H4 (cell line): ENCODE measurements at places on chromosomes 4 and X.
A peak's percentile ranks its signal among the peaks of the same experiment; 100 is the strongest.

DNA sequence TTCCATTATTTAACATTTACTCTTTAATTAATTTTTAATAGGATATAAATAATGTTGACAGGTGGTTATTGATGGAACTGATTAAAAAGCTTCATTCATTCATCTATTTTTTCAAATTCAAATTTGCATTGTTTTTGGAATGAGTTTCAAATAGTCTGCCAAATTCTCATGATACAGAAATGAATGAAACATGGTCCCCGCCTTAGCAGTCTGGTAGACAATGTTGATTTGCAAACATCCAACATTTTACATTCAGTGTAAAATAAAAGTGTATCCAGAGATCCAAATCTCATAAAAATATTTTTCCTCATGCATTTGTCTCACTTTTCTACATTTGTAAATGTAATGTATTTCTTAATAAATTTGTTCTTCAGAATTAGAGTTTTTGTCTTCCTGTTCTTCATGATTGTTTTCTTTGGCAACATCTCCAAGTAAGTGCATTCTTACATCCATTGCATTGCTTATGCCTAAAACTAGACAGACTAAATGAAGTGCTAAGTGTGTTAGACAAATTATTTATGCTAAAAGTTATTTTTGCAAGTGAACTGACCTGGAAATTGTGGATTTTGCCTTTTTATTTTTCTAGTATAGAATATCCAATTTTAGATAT lies 142.3 kb downstream of the PCDH18 start:
- no peak for DNase-seq

- DNase-seq: no peak
Measured at GRCh38 chr4:88953400-88953799, 103.6 kb downstream of the FAM13A start.

DNA sequence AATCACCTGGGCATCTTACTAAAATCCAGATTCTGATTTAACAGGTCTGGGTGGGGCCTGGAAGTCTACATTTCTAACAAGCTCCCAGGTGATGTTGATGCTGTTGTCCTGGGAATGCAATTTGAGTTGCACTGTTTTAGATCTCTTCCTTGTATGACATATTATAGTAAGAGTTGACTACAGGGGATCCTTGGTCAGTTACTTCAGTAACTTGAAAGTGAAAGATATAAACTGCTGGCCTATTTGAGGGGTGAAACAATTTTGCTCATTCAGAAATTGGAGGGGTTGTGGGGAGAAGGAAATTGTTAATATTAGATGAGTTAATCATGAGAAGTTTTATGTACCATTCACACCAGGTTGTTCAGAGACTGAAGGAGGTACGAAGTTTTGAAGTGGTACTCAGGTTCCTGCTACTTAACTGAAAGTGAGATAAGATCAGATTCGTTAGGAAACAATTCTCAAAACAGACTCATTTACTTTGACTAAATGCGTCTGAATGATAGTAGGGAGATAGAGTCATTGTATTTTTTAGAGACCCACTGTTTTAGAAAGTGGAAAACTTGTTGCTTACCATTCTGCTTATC lies 12.5 kb downstream of the SH2D1A start:
- no peak for DNase-seq

GRCh38 chr4:39998659-39999345 lies 21.1 kb upstream of the PDS5A start:
- DNase-seq: no peak

- no peak for DNase-seq
Measured at GRCh38 chr4:74651198-74651597, 143.1 kb downstream of the BTC start.

- DNase-seq: no peak
Measured at GRCh38 chr4:53273726-53274125, 92.1 kb downstream of the SCFD2 start.

GRCh38 chr4:1171311-1172227 lies 814 bp downstream of the SPON2 start:
- no peak for DNase-seq

DNA sequence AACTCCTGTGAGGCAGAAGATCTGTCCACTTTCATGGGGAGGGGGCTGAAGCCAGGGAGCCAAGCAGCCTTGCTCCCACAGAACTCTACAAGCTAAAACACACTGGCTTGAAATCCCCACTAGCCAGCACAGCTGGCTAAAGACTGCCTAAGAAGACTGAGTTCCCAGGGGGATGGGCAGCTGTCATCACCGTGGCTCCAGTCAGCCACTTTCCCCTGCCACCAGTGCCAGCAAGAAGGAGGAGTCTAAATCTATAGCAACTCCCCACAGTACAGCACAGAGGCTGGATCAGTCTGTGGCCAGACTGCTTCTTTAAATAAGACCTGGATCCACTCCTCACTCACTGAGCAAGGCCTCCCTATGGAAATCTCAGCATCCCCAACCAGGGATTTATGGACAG lies 308.6 kb downstream of the FAM47B start:
- DNase-seq: no peak

DNA sequence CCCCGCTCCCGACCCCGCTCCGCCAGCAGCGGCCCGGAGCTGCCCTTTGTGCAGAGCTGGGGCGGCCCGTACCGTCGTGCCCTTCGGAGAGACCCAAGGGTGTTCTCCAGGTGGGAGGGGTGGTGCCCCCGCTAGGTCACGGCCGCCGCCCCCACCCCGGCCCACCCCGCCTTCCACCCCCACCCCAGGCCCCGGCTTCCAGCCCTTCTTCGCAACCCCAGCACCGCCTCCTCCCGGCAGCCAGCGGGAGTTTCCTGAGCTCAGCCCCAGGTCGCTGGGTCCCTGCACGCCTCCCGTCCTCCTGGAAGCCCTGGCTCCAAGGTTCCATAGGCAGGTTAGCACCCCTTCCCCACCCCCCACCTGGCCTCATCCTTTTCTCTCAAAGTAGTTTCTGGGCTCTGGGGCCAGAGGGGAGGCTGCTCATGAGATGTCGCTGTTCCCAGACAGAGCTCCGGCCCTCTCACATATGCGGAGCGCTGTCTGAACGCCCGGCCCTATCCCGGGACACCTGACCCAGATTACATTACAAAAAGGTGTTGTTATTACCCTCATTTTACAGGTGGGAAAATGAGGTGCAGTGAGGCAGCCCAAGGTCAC lies 25.2 kb upstream of the FGFR3 start:
- no peak for DNase-seq

DNA sequence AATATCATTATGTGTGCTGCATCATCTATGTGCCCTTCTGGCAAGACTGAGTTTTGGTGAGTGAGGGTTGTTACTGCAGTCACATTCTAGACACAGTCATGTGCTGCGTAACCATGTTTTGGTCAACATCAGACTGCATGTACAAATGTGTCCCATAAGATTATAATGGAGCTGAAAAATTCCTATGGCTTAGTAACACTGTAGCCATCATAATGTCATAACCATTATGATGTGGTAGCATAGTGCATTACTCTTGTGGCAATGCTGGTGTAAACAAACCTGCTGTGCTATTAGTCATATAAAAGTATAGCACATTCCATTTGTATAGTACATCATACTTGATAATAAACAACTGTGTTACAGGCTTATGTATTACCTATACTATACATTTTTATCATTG lies 198.1 kb upstream of the NUDT6 start:
- DNase-seq: peak; percentile 25

DNA sequence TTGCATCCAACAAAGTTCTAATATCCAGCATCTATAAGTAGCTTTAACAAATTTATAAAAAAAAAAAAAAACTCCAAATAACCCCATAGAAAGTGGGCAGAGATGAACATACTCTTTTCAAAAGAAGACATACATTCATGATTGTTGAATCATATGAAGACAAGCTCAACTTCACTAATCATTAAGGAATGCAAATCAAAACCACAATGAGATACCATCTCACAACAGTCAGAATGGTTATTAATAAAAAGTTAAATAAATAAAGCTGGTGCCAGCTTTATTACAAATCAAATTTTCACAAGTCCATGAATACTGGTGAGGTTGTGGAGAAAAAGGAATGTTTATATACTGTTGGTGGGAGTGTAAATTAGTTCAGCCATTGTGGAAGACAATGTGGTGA lies 592.0 kb downstream of the IQCM start:
- no peak for DNase-seq

GRCh38 chrX:103797691-103798090 lies 21.1 kb downstream of the PLP1 start:
- no peak for DNase-seq

DNA sequence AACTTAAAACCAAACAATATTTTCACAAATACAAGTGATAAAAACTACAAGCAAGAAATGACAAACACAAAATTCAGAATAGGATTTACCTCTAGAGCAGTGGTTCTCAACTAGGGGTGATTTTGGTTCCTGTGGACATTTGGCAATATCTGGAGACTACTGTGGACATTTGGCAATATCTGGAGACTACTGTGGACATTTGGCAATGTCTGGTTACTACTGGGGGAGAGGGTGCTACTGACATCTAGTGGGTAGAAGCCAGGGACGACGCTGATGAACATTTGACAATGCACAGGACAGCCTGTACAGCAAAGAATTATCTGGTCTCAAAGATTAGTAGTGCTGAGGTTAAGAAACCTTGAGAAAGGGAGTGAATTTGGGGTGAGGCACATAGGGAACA lies 169.8 kb downstream of the CLCN4 start:
- DNase-seq: peak; percentile 22

DNA sequence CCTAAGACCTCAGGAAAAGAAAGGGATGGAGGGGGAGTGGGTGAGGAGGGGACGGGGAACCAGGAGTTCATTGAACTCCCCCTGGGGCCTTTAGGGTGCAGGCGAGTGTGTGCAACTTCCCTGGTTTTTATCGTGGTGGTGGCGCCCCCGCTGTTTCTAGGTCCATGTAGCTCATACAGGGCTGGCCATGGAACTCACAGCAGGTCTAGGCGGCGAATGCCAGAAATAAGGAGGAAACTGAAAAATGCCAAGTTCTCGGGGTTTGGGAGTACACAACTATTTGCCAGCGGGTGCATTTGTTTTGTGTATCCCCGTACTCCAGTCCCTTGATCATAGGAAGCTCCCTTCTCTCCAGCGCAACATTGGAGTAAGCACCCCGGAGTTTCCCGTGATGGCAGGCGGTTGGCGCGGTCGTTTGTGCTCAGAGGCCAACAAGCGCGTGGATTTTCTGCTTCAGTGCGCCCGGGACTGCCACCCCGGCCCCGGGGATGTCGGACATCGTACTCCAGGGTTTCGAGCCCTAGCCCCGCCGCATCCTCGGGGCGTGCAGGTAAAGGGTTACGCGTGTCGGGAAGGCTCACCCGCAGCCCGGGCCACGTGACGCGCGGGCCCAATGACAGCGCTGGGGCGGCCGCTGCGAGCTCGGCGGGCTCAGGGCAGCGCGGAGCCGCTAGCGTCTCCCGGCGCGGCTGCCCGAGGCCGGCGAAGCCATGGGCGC lies 208.9 kb downstream of the NWD2 start:
- DNase-seq: peak; percentile 57

DNA sequence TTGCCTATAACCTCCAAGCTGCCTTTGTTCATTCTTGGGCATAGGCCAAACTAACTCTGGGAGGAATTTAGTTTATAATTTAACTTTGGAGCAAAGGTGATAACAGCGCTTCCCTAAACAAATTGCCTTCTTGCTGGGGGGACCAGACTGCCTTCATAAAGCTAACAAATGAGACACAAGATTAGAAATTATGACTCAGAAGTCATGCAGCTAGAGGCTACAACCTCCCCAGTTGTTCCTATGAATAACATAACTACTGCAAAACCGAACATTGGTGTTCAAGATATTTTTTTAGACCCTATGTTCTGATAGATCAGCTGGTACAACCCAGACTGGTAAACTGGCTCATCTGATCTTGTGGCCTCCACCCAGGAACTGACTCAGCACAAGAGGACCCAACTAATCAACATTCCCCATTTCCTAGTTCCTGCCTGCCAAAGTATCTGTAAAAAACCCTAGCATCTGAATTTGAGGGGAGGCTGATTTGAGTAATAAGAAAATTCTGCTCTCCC lies 22.0 kb upstream of the TMPRSS11B start:
- DNase-seq: peak; percentile 23

DNA sequence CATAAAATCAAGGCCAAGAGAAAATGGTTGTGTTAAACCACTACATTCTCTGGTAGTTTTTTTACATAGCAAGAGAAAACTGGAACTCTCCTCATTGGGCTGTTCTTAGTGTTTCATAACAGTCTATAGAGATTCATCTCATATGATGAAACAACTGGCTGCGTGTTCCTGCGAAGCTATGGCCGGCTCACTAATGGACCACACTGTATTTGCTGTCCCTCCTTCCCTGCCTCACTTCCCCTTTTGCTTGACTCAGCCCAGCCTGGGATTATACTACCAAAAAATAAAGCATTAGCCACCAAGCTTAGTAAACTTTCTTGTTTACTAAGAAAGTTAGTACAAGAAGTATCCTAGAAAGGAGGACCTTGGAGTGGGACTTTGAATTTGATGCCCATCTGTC lies 31.6 kb upstream of the LSM6 start:
- no peak for DNase-seq

GRCh38 chr4:170716868-170717267 lies 627.1 kb upstream of the AADAT start:
- no peak for DNase-seq

- no peak for DNase-seq
Measured at GRCh38 chr4:44914748-44915147, 188.4 kb upstream of the GNPDA2 start.

- DNase-seq: peak; percentile 92
Measured at GRCh38 chr4:84966382-84967242, at the start of gene WDFY3. TSS of gene WDFY3 (minus strand) at chr4:84966690. CDS start at chr4:84860591, 106,099 bp downstream.

DNA sequence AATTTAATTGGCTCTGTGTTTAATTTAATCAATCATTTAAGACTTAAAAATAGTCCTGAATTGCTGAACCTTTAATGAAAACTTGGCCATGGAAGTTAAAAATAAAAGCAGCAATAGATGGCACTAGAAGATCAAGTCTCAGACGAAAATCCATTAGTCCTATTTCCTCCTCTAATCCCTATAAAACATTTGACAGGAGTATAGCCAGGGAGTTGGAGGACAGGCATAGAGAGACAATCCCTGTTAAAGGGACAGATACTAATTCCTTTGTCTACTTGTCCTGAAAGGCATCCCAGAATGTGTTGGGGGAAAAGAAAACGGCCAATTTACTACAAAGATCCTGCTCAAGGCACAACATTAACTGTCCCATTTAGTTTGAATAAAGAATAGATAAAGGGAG lies 276.3 kb upstream of the TACR3 start:
- peak; percentile 66 for DNase-seq

- DNase-seq: no peak
Measured at GRCh38 chrX:72348247-72348979, 42.7 kb upstream of the CITED1 start.

- no peak for DNase-seq
Measured at GRCh38 chrX:132009350-132009749, 13.8 kb upstream of the STK26 start.

- no peak for DNase-seq
Measured at GRCh38 chr4:27085396-27085795, 224.8 kb downstream of the STIM2 start.
